ENCODE measurements at places on chromosomes 12 and 14. TPM values are rescaled to one million over a fixed set of nuclear protein-coding genes. Genes with fewer than 3 reads are reported as not detected.

CCDC38 gene
- total RNA-seq = not detected

LRTM2 gene
- not detected for total RNA-seq

CMKLR1 gene
- total RNA-seq = not detected

C1QL4 gene
- total RNA-seq = 0.09 TPM

P2RX2 gene
- total RNA-seq = 0.16 TPM

FIGNL2 gene
- 0.16 TPM for total RNA-seq

PIWIL1 gene
- not detected for total RNA-seq
